ENCODE measurements at places on chromosomes 13 and 19. TPM values are rescaled to one million over a fixed set of nuclear protein-coding genes. Genes with fewer than 3 reads are reported as not detected.

Gene TDRD12
- total RNA-seq: not detected

DNA sequence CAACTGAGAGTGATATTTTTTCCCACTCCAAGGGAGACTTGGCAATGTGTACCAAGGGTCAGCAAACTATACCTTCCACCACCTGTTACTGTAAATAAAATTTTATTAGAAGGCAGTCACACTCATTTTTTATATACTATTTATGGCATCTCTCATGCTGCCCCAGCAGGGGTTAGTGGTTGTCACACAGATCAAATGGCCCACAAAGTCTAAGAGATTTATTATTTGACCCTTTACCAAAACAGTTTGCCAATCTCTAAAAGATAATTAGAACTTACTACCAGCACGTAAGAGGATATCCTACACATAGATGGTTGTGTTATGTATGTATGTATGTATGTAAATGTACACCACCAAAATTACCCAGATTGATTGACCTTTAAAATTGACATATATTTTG is 185.1 kb downstream of the PRR20E start:
- no peak overlapping the region for H3K4me3 ChIP-seq
- DNase-seq: no peak
- no peaks in the 10 kb centered on the region for H3K4me1 ChIP-seq
- no peaks in the 10 kb centered on the region for H3K27me3 ChIP-seq
- H3K36me3 ChIP-seq: no peaks in the 10 kb centered on the region

- H3K4me3 ChIP-seq: no peak overlapping the region
- no peak overlapping the region for H3K27ac ChIP-seq
- H3K4me1 ChIP-seq: peaks cover 10% of the 10 kb centered on the region
- peaks cover 2% of the 10 kb centered on the region for H3K27me3 ChIP-seq
Observed at GRCh38 chr13:110551284-110551683, 10.2 kb downstream of the RAB20 start.

DNA sequence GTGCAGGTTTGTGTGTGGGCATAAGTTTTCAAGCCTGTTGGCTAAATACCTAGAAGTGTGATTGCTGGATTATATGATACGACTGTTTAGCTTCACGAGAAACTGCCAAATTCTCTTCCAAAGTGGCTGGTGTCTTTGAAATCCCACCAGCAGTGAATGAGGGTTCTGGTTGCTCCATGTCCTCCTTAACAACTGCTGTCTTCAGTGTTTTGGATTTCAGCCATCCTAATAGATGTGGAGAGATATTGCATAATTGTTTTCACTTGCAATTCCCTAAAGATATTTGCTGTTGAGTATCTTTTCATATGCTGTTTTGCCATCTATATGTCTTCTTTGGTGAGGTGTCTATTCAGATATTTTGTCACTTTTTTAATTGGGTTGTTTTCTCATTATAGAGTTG is 390.5 kb downstream of the ZNF536 start:
- no peaks in the 10 kb centered on the region for H3K4me1 ChIP-seq
- H3K36me3 ChIP-seq: no peaks in the 10 kb centered on the region
- no peak overlapping the region for H3K4me3 ChIP-seq
- H3K27ac ChIP-seq: no peak overlapping the region
- no peak for DNase-seq

Gene TMEM255B
- 8.4 TPM for total RNA-seq

- H3K27ac ChIP-seq: no peak overlapping the region
- no peaks in the 10 kb centered on the region for H3K27me3 ChIP-seq
- no peak for DNase-seq
- peaks cover 7% of the 10 kb centered on the region for H3K36me3 ChIP-seq
- no peaks in the 10 kb centered on the region for H3K4me1 ChIP-seq
Observed at GRCh38 chr13:50932091-50932490, 22.5 kb downstream of the RNASEH2B start.

DNA sequence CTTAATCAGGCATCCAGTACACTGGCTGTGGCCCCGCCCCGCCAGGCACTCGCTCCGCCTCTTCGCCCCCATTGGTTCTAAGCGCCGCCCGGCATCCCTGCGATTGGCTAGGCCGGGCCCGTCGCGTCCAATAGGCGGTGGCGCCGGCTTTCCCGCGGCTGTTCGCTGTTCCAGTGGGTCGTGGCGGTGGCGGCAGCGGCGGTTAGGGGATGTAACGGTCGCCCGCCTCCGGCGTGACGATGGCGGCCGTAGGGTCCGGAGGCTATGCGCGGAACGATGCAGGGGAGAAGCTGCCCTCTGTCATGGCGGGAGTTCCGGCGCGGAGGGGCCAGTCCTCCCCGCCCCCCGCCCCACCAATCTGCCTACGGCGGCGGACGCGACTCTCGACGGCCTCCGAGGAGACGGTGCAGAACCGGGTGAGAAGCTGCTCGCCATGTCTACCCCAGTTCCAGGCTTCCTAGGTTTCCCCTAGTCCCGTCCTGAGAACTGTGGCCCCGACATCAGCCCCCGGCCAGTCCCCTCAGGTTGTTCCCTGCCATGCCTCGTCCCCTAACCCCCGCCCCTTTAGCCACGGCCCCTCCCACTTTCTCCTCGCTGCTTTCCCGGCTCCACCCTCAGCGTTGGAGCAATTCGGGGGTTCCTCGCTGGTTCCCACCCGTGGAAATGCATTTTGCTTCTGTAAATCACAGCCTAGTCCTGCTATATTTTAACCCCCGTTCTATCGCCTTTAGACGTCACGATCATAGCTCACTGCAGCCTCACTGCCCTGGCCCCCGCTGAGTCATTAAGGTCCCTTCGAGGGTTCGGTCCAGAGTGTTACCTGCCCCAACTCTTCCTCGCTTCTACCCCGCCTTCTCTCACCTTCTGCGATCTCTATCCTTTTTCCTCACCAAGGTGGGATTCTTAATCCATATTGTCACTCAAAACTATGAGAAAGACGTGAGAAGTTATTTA is at the start of gene WDR62:
Gene WDR62 (plus strand): TSS at position 165 of the 954 bp plus-strand sequence. CDS start 75 bp downstream, at position 240.
- peaks cover 3% of the 10 kb centered on the region for H3K36me3 ChIP-seq
- no peaks in the 10 kb centered on the region for H3K27me3 ChIP-seq
- H3K4me3 ChIP-seq: peak within 1 kb of the TSS; percentile 84
- peaks cover 3% of the 10 kb centered on the region for H3K4me1 ChIP-seq

GRCh38 chr13:31970231-31970930 is 61.2 kb upstream of the FRY start:
- H3K4me1 ChIP-seq: peaks cover 18% of the 10 kb centered on the region
- H3K27ac ChIP-seq: peak overlapping the region; percentile 85
- no peaks in the 10 kb centered on the region for H3K27me3 ChIP-seq
- no peak overlapping the region for H3K4me3 ChIP-seq
- DNase-seq: peak; percentile 74

Gene OR7A5
- not detected for total RNA-seq

GRCh38 chr13:24624801-24625231 is 55.4 kb upstream of the ATP12A start:
- DNase-seq: no peak
- H3K36me3 ChIP-seq: no peaks in the 10 kb centered on the region
- no peaks in the 10 kb centered on the region for H3K27me3 ChIP-seq

Gene PCDH8
- 0.34 TPM for total RNA-seq

GRCh38 chr13:59665732-59666131 is 498.0 kb downstream of the DIAPH3 start:
- H3K4me3 ChIP-seq: no peak overlapping the region
- no peaks in the 10 kb centered on the region for H3K4me1 ChIP-seq
- no peak overlapping the region for H3K27ac ChIP-seq
- no peaks in the 10 kb centered on the region for H3K27me3 ChIP-seq
- H3K36me3 ChIP-seq: no peaks in the 10 kb centered on the region

Gene ZNF225
- total RNA-seq: 4.7 TPM

Gene TMEM190
- 2.5 TPM for total RNA-seq

Gene FXYD1
- 1.1 TPM for total RNA-seq
